ENCODE measurements at places on chromosomes 16 and 17. TPM values are rescaled to one million over a fixed set of nuclear protein-coding genes. Genes with fewer than 3 reads are reported as not detected.

The SPATA32 gene
- polyA plus RNA-seq, result 0.24 TPM

- H3K27me3 ChIP-seq, result peaks cover 2% of the 10 kb centered on the region
- DNase-seq, result peak; percentile 5
- H3K4me1 ChIP-seq, result no peaks in the 10 kb centered on the region
- no peaks in the 10 kb centered on the region for H3K36me3 ChIP-seq
These were observed 452.2 kb downstream of the KCNJ2 start for GRCh38 chr17:70621566-70621965.

- peak overlapping the region; percentile 74 for H3K27ac ChIP-seq
- peak; percentile 95 for DNase-seq
These were observed 32.8 kb upstream of the NUDT16L1 start for GRCh38 chr16:4660454-4661007.

DNA sequence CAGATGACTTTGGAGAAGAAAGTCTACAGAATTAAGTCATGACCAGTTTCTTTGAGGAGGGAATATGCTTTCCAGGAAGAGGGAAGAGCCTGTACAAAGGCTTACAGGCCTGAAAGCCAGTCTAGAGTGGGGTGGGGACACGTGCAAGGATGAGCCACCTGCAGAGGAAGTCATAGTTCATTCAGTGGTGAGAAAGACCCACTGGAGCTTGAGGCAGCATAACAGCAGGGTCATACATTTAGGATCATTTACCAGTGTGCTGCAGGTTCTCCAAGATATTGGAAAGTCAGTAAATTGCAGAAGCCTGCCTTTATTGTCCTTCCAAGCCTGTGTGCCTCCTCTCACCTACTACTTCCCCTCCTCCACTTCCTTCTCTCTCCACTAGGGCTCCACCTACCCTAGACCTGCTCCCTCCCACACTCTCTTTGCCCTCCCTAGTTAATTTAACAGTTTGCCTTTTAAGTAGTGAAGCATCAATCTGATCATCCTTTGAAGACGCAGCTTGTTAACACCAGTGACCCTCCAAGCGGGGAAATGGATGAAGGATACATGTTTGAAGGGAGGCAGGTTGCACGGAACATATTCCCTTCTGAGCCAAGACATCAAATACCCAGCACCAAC, 40.2 kb downstream of the CDRT15 start:
- H3K36me3 ChIP-seq, result peaks cover 17% of the 10 kb centered on the region
- no peak overlapping the region for H3K27ac ChIP-seq
- peaks cover 9% of the 10 kb centered on the region for H3K4me1 ChIP-seq
- no peaks in the 10 kb centered on the region for H3K27me3 ChIP-seq

GRCh38 chr16:2143878-2144485, 4.4 kb upstream of the RAB26 start:
- H3K27ac ChIP-seq, result no peak overlapping the region
- H3K4me1 ChIP-seq, result peaks cover 10% of the 10 kb centered on the region
- no peaks in the 10 kb centered on the region for H3K36me3 ChIP-seq

- H3K4me3 ChIP-seq, result no peak overlapping the region
- no peaks in the 10 kb centered on the region for H3K27me3 ChIP-seq
- H3K36me3 ChIP-seq, result no peaks in the 10 kb centered on the region
- H3K27ac ChIP-seq, result no peak overlapping the region
These were observed 1.2 kb downstream of the TNFRSF17 start for GRCh38 chr16:11966173-11966572.

DNA sequence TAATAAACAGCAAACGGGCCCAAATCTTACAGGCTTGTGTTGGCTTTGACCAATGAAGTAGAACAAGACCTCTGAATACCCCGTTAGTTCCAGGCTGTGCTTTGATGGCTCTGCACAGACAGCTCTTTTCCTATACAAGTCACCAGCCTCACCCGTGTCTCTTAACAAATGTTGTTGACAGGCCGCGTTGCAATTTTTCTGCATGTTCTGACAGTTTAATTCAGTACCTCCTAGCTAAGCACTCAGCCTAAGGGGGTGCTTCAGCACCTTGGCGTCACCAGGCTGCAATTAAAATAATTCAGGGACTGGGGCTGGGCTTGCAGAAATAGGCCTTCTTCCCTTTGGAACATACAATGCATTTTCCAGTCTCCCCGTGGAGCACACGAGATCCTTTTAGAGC, 500.1 kb downstream of the MAF start:
- no peaks in the 10 kb centered on the region for H3K27me3 ChIP-seq
- H3K36me3 ChIP-seq, result no peaks in the 10 kb centered on the region
- DNase-seq, result no peak
- H3K4me3 ChIP-seq, result no peak overlapping the region
- H3K27ac ChIP-seq, result no peak overlapping the region
- no peaks in the 10 kb centered on the region for H3K4me1 ChIP-seq

The CACNG3 gene
- polyA plus RNA-seq, result 0.01 TPM

The CCL3 gene
- 11.7 TPM for polyA plus RNA-seq

The TNK1 gene
- 7.4 TPM for polyA plus RNA-seq

GRCh38 chr16:81566086-81567007, 121.7 kb downstream of the CMIP start:
- H3K27me3 ChIP-seq, result no peaks in the 10 kb centered on the region
- peak; percentile 71 for DNase-seq
- H3K4me1 ChIP-seq, result peaks cover 46% of the 10 kb centered on the region

DNA sequence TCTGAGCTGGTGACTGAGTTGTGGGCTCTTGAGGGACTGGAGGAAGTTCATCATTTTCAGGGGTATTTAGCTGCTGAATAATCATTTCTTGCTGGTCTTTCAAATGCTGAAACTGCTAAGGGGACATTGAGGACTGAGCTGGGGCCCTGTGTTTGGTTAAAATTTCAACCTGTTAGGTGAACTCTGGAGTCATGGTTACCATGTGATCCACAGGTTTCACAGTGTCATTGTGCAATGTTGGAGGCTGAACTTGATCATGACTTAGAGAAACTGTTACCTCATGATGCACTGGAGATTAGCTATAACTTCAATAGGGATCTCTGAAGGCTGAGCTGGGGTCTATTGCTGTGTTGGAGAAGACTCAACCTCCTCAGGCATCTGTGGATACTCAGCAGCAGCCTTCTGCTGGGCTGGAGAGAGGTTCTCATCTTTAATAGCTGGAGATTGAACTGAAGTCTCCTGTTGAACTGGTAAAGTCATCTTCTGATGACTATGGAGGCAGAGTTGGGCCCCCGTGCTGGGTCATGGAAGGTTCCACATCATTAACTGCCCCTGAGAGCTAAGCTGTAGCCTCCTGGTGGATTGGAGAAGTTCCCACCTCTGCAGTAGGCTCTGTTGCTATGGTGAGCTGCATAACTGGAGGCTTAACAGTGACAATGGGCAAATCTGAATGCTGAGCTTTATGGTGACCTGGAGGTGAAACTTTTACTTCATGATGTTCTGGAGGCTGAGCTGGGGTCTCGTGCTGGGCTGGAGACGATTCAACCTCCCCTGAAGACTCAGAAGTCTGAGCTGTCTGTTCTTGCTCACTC, 15.2 kb downstream of the RDM1 start:
- peak; percentile 90 for DNase-seq
- H3K27ac ChIP-seq, result peak overlapping the region; percentile 95
- no peaks in the 10 kb centered on the region for H3K27me3 ChIP-seq
- H3K36me3 ChIP-seq, result no peaks in the 10 kb centered on the region

GRCh38 chr17:66331038-66331816, 28.8 kb downstream of the PRKCA start:
- H3K27ac ChIP-seq, result no peak overlapping the region
- H3K4me1 ChIP-seq, result no peaks in the 10 kb centered on the region
- H3K4me3 ChIP-seq, result no peak overlapping the region
- DNase-seq, result no peak
- H3K27me3 ChIP-seq, result no peaks in the 10 kb centered on the region

- no peak overlapping the region for H3K4me3 ChIP-seq
- H3K27ac ChIP-seq, result no peak overlapping the region
- H3K4me1 ChIP-seq, result no peaks in the 10 kb centered on the region
- no peaks in the 10 kb centered on the region for H3K36me3 ChIP-seq
These were observed 346.0 kb downstream of the GRIN2A start for GRCh38 chr16:9836118-9836736.

The CMTM2 gene
- 0.25 TPM for polyA plus RNA-seq

The TBC1D3 gene
- not detected for polyA plus RNA-seq

The QRICH2 gene
- polyA plus RNA-seq, result 3.1 TPM

GRCh38 chr16:10543231-10543977, 37.0 kb downstream of the EMP2 start:
- no peaks in the 10 kb centered on the region for H3K27me3 ChIP-seq
- H3K4me3 ChIP-seq, result no peak overlapping the region
- H3K4me1 ChIP-seq, result no peaks in the 10 kb centered on the region
- H3K27ac ChIP-seq, result no peak overlapping the region
- no peak for DNase-seq
- H3K36me3 ChIP-seq, result peaks cover 22% of the 10 kb centered on the region

DNA sequence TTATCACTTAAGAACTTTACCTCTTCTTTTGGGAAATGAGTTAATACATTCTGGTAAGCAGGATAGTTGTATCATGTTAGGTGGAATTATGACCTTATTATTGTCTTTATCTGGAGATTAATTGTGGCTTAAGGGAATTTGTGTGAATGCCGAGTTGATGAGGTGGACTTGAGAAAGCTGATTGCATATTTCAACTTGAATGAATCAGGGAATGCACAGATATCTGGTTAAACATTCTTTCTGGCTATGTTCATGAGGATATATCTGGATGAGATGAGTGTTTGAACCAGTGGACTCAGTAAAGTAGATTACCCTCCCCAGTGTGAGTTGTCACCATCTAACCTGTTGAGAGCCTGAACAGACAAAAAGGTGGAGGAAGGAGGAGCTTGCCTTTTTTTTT, 326.1 kb upstream of the GOT2 start:
- no peaks in the 10 kb centered on the region for H3K36me3 ChIP-seq
- DNase-seq, result no peak
- no peaks in the 10 kb centered on the region for H3K27me3 ChIP-seq
- no peaks in the 10 kb centered on the region for H3K4me1 ChIP-seq
- H3K27ac ChIP-seq, result no peak overlapping the region

DNA sequence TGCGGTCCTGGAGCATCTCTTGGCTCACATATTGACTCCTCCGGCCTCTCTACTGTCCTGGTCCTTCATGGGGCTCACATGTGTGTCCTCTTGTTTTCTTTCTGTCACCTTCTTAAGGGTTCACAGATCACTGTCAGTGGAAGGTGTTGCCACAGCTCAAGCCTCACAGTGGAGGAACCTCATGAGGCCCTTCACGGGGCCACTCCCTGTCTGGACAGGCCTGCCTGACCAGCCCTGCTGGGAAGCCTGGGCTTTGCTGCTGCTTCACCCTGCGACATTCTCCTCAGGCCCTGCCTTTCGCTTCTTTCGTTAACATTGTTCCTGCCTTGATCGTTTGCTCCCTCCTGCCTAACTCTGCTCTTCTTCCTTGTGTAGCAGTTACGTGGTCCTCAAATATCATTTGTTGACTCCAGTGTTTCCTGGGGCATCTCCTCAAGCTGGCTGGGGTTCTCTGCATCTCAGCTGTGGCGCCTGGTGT, 55.9 kb downstream of the WDR45B start:
- peaks cover 44% of the 10 kb centered on the region for H3K36me3 ChIP-seq
- H3K4me3 ChIP-seq, result no peak overlapping the region
- H3K27me3 ChIP-seq, result no peaks in the 10 kb centered on the region
- peak overlapping the region; percentile 98 for H3K27ac ChIP-seq
- DNase-seq, result peak; percentile 61
- peaks cover 17% of the 10 kb centered on the region for H3K4me1 ChIP-seq

- peaks cover 8% of the 10 kb centered on the region for H3K4me1 ChIP-seq
- peaks cover 76% of the 10 kb centered on the region for H3K36me3 ChIP-seq
- peak; percentile 55 for DNase-seq
- H3K27ac ChIP-seq, result no peak overlapping the region
- H3K27me3 ChIP-seq, result no peaks in the 10 kb centered on the region
These were observed 10.2 kb downstream of the FLII start for GRCh38 chr17:18248300-18248731.

- H3K4me3 ChIP-seq, result no peak overlapping the region
- H3K4me1 ChIP-seq, result no peaks in the 10 kb centered on the region
- H3K27me3 ChIP-seq, result no peaks in the 10 kb centered on the region
- H3K27ac ChIP-seq, result no peak overlapping the region
- peaks cover 91% of the 10 kb centered on the region for H3K36me3 ChIP-seq
These were observed 13.4 kb upstream of the SLC38A8 start for GRCh38 chr16:84055801-84056634.

The ZPBP2 gene
- 0.03 TPM for polyA plus RNA-seq

- peak overlapping the region; percentile 92 for H3K4me3 ChIP-seq
- H3K4me1 ChIP-seq, result peaks cover 3% of the 10 kb centered on the region
- DNase-seq, result no peak
- peaks cover 15% of the 10 kb centered on the region for H3K36me3 ChIP-seq
- peak overlapping the region; percentile 95 for H3K27ac ChIP-seq
These were observed 3.1 kb downstream of the MAF start for GRCh38 chr16:79597277-79598062.

- H3K4me3 ChIP-seq, result no peak overlapping the region
- H3K27ac ChIP-seq, result peak overlapping the region; percentile 4
- H3K36me3 ChIP-seq, result no peaks in the 10 kb centered on the region
- peaks cover 74% of the 10 kb centered on the region for H3K4me1 ChIP-seq
- no peaks in the 10 kb centered on the region for H3K27me3 ChIP-seq
- no peak for DNase-seq
These were observed 5.0 kb upstream of the BAHCC1 start for GRCh38 chr17:81390029-81390872.

DNA sequence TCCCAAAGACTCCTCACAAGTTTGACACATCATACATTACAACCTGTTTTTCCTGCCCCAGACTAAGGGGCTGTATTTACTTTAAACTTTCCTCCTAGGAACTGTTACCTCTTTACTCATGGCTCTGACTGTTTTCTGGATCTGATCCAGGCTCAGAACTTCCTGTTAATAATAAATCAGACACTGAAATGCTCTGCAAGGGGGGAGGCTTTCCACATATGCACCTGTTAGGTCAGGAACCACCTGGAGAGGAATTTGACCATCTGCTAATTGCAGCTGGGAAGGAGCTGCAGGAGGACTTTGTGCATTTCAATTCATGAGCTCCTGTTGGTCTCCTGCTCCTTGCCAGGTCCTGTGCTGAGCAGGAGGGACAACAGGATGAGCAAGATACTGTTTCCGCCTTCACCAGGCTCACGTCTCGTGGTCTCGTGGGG, 476.9 kb upstream of the CDH5 start:
- H3K36me3 ChIP-seq, result no peaks in the 10 kb centered on the region
- no peak overlapping the region for H3K27ac ChIP-seq
- no peak for DNase-seq
- no peaks in the 10 kb centered on the region for H3K4me1 ChIP-seq
